NCI-H1105 treated with DMSO at 0.1 percent for 48 hours (cell line): ENCODE measurements at places on chromosomes 7 and 10.
A peak's percentile ranks its signal among the peaks of the same experiment; 100 is the strongest.

DNA sequence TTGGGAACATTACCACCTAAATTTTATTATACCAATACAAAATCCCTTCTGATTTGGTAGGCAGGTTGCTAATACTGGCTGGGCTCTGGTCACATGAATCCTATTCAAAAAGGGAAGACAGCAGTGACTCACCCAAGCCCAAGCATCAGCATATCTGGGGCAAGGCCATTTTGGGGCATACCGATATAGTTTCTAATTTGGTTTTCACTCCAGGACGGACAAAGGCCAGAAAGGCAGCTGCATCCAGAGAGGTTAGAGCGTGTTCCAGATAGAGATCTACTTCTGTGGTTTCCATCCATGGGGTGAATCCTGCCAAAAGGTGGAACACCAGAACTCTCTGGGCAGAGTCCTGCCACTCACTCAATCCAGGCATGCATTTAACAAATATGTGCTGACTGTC, 335.8 kb downstream of the ELMO1 start:
- DNase-seq, result no peak

- DNase-seq, result no peak
Measured at GRCh38 chr7:154874409-154875113, 128.4 kb downstream of the PAXIP1 start.

GRCh38 chr7:148397985-148398384, 192.6 kb upstream of the C7orf33 start:
- DNase-seq, result no peak

DNA sequence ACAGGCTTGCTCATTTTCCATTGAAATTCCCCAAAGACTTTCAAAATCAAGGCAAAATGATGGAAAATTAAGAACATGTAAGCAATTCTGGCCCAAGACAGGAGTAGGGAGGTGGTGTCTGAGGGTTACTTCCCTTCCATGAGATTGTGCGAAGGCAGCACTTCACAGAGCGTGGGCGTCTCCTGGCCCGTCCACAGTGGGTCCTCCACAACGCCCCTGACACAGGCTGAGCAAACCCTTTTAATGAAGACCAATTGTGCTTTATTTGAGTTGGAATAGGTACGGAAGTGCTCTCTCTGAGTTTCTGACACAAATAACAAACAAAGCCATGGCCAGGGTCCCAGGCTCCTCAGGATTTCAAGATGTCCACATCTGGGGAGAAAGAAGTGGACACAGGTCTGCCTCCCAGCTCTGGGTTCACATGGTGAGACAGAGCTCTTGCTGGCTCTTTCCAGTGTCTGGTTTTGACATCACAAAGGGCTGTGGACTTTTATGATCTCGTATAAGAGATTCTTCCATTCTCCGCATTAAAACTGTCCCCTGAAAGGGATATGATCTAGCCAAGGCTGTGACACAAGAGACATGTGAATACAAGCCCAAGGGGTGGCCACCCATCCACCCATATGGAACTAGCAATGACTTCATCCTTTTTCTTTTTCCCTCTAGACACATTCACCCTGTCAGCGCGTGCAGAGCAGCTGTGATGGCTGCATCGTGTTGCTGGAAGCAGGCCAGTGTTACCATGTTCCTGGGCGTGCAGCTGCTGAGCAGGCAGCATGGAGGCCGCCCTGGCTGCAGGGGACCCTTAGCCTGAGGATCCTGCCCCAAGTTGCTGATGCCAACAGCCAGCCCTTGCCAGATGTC, 145.6 kb downstream of the ADAM12 start:
- DNase-seq, result peak; percentile 55

- DNase-seq, result no peak
Measured at GRCh38 chr7:70761711-70762328, 370.1 kb upstream of the GALNT17 start.

DNA sequence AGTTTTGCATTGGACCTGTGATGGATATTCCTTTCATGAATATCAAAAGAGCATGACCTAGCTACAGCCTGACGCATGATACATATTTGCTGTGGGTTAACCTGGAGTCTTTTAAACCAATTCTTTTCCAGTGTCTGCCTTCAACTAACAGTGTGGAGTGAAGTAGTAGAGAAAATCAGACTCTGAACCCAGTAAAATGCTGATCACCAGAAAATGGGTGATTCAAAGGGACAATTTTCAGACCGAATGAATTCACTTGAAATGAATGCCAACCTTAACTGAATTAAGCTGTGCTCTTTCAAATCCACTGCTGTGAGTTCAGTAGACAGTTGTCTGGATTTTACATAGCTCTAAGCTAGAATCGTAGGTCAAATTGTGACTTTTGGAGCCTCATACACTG, 123.0 kb downstream of the CDK14 start:
- no peak for DNase-seq

GRCh38 chr10:117458571-117458970, 83.3 kb upstream of the PDZD8 start:
- no peak for DNase-seq

- peak; percentile 69 for DNase-seq
Measured at GRCh38 chr7:82443036-82443546, 486 bp downstream of the CACNA2D1 start.

GRCh38 chr10:23643111-23643780, 204.4 kb downstream of the OTUD1 start:
- DNase-seq, result no peak

DNA sequence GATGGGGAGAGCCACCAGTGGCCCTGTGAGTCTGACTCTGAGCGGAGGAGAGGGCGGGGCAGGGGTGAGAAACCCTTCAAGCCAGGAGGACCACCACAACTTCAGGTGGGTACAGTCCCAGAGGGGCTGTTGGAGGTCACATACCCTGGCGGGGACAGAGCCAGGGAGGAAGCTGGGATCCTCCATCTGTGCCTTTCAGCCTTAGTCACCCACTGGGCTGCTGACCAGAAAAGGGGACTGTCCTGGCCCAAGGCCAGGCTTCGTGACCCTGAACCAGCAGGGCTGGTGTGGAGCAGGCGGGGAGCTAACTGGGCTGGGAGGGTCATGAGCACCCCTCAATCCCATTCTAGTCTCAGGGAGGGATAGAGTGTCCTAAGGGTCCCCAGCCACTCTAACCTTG, 1.5 kb upstream of the CALHM3 start:
- no peak for DNase-seq

DNA sequence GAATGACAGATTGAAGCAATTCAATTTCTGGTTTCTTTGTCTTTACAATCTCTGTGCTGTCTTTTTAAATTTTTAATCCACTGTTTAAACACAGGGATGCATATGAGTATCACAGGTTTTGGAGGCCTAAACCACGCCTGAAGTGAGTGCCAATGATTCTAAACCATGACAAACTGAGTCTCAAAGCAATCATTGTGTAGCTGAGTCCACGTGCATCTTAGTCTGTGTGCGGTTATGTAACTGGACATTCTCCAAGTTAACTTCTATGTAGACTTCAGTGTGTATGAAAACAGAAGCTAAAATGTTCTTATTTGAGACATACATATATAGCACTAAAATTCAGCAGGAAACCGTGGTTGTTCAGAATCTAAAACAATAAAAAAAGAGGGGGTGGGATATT, 79.3 kb upstream of the ST8SIA6 start:
- DNase-seq, result no peak

DNA sequence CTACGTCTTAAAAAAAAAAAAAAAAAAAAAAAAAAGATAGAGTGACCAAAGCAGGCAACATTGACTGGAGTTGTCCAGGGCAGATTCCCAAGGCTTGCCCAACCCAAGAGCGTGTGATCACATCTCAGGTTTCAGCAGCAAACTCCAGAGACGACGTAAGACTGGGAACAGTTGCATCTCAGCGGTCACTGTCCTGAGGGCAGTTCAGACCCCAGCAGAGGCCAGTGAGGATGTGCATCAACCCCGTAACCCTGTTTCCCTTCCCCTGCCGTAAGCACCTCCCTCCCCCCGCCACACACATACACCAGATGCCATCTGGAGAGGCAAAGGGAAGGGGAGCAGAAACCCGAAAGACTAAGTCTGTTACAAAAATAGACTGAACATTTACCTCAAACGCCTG, 19.3 kb upstream of the TOMM7 start:
- DNase-seq, result no peak

- no peak for DNase-seq
Measured at GRCh38 chr10:13421382-13421917, 73.4 kb upstream of the SEPHS1 start.

DNA sequence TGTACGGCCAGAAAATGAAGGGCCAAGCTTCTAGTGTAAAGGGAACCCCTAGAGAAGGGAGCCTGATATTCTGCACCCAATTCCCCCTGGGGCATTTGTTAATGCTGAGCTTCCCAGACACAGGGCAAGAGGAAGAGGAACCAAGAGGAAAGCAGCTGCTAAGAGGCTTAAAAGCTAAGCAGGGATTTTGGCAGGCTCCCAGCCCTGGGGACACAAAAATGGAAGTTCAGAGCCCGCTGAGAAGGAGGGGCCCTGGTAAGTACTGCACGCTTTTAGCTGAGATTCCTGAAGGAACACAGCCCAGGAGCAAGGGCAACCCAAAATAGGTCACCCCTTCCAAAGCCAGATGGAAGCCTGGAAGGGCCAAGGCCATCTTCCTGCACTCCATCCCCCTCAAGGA, 387.3 kb upstream of the MGMT start:
- no peak for DNase-seq

GRCh38 chr10:74083304-74083703, 67.3 kb downstream of the AP3M1 start:
- DNase-seq, result no peak
